ENCODE measurements at places on chromosomes 12 and 14.

DNA sequence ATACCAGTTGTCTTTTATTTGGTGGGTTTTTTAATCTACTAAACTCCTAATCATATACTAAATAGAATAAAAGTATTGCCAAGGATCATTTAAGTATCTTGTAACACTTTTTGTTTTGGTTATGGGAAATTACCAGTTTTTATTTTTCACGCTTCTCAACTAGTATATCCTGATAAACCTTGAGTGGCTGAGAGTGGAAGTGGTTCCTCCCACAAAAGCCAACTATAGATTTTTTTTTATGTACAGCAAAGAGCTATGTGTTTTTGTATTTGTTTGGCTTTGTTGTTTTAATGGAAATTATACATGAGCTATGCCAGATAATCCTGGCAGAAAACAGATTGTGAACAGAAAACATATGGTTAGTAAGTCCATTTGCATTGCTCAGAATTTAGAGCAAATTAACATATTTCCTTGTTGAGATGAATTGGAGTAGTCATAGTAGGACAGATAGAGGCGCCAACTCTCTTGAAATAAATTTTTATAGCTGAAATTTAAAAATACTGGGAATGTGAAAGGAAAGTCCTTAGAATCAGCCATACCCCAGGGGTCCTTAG lies 60.9 kb upstream of the PSMA6 start:
- no peak for DNase-seq

DNA sequence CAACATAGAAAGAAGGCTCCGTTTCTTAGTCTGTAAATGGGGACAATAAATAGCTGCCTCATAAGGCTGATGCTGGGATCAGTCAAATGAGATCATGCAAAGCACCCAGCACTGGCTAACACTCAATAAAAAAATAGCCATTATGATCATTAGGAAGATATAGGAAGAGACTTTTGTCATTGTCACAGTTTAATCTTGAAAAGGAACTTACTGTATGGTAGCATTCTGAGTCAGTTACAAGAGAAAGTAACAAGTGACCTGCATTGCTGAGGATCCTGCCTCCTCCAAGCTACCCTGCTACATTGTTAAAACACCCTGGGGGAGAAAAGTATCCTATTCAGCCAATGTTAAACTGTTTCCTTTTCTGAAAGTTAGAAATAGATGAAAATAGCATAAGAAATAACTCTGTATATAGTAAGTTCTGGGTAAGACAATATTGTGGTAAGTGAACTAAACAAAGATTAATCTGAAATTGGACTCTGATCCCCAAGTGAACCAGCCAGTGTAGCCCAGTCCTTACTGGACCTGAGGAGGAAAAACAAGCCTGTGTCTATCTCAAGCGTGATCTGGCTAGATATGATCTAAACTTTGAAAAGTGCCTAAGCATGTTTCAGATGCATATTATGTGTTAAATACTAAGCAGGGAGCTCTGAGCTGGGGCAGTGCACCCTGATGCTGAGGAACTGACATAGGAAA lies 3.6 kb upstream of the NUDT4 start:
- peak; percentile 40 for DNase-seq

GRCh38 chr12:56877195-56878009 lies 56.8 kb downstream of the SDR9C7 start:
- DNase-seq: no peak

- DNase-seq: peak; percentile 71
Observed at GRCh38 chr12:90090929-90091651, 382.5 kb upstream of the ATP2B1 start.

DNA sequence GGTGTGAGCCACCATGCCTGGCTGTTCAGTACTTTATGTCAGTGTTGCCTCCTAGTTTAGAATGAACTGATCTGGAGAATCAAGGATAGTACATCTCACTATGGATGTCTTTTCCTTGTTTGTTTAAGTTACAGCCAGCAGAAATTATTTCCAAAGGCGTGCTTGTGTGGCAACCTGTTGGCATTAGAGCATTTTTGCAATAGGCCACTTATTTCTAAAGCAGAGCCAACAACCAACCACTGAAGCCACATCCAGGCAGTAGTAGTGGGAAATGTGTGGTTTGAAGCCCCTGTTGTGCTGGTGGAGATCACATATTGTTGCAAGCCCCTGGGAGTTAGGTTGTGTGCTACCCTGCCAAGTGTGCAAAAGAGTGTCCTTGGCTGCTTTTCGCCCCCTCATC lies 3.7 kb downstream of the ANO6 start:
- no peak for DNase-seq

- DNase-seq: no peak
Observed at GRCh38 chr14:89720076-89720687, 234.3 kb downstream of the EFCAB11 start.

GRCh38 chr12:121634836-121635235 lies 8.5 kb downstream of the ORAI1 start:
- no peak for DNase-seq

GRCh38 chr12:127422935-127423566 lies 843.9 kb upstream of the TMEM132C start:
- no peak for DNase-seq

DNA sequence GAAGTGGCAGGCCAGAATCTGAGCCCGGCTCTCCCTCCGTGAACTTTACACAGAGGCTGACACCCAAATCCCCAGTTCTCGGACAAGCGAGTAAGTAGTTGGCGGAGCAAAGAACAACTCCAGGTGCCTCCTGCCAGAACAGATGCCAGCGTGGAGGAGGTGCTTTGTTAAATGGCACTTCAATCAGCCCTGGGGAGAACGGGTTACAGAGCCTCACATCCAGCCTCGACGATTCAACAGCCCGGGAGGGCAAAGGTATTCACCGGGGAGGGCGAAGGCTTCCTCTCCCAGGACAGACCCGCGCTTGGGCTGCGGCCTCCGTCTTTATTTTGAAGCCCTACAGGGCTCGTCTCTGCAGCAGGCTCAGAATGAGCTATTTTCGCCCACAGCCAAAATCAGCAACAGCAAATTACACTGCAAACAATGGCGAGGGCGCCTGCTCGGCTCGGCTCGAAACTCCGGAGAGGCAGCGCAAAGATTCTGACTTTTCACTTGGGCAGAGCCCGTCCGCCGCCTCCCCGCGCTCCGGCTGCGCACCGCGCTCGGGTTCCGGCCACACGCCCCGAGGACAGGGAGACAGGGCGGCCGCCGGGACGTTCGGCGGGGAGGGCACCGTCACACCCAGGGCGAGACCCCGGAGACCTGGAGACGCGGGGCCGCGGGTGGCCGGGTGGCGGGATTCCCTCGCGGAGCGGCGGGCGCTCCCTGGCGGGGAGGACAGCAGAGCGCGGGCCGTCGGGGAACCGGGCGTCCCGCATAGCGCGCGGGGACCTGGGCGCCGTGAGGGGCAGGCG lies 811 bp downstream of the TMCC3 start:
- DNase-seq: peak; percentile 72
